Psoas muscle (tissue), 8 donors: ENCODE measurements at places on chromosomes 4 and X.

GRCh38 chr4:42248972-42249371 lies 96.5 kb upstream of the BEND4 start:
- DNase-seq = no peak

GRCh38 chr4:153724606-153725005 lies 35.2 kb downstream of the RNF175 start:
- DNase-seq = no peak

DNA sequence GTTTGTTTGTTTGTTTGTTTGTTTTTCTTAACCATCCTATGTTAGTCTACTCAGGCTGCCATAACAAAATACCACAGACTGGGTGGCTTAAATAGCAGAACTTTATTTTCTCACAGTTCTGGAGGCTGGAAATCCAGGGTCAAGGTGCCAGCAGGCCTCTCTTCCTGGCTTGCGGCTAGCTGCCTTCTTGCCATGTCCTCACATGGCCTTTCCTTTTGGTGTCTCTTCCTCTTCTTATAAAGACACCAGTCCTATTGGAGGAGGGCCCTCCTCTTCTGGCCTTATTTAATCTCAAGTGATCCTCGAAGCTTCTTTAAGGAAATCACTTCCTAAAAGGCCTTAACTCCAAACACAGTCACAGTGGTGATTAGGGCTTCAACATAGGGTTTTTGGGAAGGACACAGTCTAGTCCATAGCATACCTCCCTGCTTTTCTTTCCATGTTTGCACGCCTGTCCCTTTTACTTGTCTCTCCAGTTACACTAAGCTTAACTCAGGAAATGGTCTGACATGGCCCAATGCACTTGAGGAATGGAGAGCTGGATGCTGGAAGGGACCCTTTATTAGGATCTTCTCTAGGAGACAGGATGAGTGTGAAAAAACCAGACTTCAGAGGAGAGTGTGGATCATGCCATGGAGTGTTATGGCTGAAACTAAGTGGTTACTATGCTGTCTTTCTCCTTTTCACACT lies 36.0 kb upstream of the MGST2 start:
- DNase-seq = no peak

DNA sequence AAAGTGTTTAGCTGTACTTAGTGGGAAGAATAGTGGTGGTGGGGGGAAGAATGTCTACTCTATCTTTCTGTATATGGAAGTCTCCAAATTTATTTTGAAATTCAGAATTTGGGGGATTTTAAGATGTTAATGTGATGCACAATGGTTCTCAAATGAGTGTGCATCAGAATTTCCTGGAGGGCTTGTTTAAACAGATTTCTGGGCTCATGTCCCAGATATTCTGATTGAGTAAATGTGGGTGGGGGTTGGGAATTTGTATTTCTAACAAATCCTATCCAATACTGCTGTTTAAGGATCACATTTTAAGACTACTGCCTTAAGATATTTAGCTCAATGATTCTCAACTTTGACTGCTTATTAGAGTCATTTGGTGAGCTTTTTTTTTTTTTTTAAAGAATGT lies 15.1 kb upstream of the INTS6L start:
- no peak for DNase-seq

DNA sequence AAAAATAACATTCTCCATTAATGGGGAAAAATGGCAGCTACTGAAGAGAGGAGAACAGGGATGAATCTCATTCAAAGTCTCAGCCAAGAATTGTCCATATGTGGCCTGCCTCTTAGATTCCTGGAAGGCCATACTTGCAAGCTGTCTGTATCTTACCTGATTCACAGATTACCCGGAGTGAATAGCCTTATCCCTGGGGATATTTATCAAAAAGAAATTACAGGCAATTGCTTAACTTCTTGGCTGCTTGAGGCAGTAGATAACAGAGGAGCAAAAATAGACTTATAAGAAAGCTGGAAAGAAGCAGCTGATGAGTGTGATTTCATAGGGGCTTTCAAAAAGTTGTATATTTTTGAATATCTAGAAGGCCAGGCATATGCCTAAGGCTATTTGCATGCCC lies 68.8 kb upstream of the PPP1R2C start:
- DNase-seq = no peak

GRCh38 chr4:123158576-123158975 lies 236.2 kb upstream of the NUDT6 start:
- DNase-seq = no peak

DNA sequence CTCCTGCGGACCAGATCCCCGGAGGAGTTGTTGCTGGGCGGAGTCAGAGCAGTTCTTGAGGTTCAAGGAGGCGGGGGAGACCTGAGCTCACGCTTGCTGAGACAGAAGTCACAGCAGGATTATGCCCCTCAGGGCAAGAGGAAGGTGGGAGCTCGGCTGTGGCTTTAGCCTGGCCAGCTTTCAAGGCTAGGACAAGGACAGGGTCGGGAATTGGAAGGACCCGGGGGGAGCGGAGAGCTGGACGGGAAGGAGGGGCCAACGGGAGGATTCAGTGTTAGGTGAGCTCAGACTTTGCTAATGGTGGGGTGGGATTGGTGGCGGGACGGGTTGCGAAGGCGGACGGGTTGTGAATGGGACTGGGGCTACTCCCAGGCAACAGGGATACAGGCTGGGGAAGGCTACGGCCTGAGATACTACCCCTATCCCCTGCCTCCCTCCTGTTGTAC lies at the start of gene RIBC1:
Gene RIBC1, plus strand, starts transcription at position 13 of the 446 bp plus-strand sequence. CDS start 3,404 bp downstream, outside the sequence.
- DNase-seq = no peak
